ENCODE measurements at places on chromosomes 5 and 9. TPM values are rescaled to one million over a fixed set of nuclear protein-coding genes. Genes with fewer than 3 reads are reported as not detected.

The PDE8B gene
- total RNA-seq = 0.18 TPM

The ADGRD2 gene
- not detected for total RNA-seq

The SNCAIP gene
- 0.84 TPM for total RNA-seq

The CDH18 gene
- total RNA-seq = not detected

The MCTP1 gene
- 45.9 TPM for total RNA-seq

The PCDHA1 gene
- total RNA-seq = not detected

The AQP3 gene
- 4.6 TPM for total RNA-seq

The SPINK4 gene
- total RNA-seq = not detected

The ANKRD31 gene
- total RNA-seq = 0.07 TPM

The ACTBL2 gene
- 11.6 TPM for total RNA-seq

The RNF180 gene
- total RNA-seq = 4.6 TPM

The TLX3 gene
- not detected for total RNA-seq

DNA sequence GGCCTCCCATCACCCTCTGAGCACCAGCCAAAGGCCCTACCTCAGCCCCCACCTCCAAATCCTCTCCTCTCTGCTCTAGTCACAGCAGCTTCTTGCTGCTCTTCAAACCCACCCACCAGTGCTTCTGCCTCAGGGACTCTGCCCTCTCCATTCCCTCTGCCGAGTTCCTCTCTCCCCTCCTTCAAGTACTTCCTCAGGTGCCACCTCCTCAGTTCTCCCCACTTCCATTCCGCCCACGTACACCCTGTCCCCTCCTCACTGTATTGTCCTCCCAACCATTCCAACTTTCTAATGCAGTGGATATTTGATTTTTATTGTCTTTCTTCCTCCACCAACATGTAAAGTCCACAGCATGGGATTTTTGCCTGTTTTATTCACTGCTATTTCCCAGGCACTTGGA lies 43.2 kb downstream of the C5orf15 start:
- no peak overlapping the region for H3K4me3 ChIP-seq
- peaks cover 29% of the 10 kb centered on the region for H3K4me1 ChIP-seq
- no peak for DNase-seq
- no peaks in the 10 kb centered on the region for H3K36me3 ChIP-seq
- no peaks in the 10 kb centered on the region for H3K27me3 ChIP-seq

GRCh38 chr5:179280095-179280490 lies 65.2 kb downstream of the ADAMTS2 start:
- no peaks in the 10 kb centered on the region for H3K27me3 ChIP-seq
- DNase-seq = no peak

DNA sequence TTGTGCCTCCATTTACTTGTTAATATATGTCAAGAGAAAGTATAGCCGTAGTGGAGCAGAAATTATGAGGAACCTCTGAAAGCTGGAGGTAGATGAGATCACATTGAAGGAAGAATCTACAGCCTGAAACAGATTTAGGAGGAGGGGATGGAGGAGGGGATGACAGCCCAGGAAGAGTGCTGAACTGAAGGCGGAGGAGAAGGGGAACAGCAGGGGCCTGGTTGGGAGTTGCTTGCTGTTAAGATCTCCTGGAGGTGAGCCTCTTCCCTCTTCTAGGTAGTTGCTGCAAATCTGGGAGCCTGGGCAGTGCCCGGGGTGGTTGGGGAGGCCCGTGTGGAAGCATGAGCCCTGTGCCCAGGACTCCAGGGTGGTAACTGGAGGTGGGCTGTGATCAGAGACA lies 111.8 kb upstream of the SEMA6A start:
- H3K27me3 ChIP-seq = no peaks in the 10 kb centered on the region
- no peaks in the 10 kb centered on the region for H3K4me1 ChIP-seq
- no peak overlapping the region for H3K27ac ChIP-seq
- no peak for DNase-seq
- no peak overlapping the region for H3K4me3 ChIP-seq

GRCh38 chr5:149887622-149888183 lies 56.9 kb downstream of the PDE6A start:
- peak overlapping the region; percentile 14 for H3K4me3 ChIP-seq
- peak overlapping the region; percentile 54 for H3K27ac ChIP-seq
- DNase-seq = peak; percentile 96
- no peaks in the 10 kb centered on the region for H3K27me3 ChIP-seq
- peaks cover 26% of the 10 kb centered on the region for H3K4me1 ChIP-seq

GRCh38 chr9:127977884-127978647 lies 2.7 kb downstream of the EEIG1 start:
- H3K36me3 ChIP-seq = no peaks in the 10 kb centered on the region
- H3K4me1 ChIP-seq = peaks cover 45% of the 10 kb centered on the region
- DNase-seq = peak; percentile 80
- H3K27ac ChIP-seq = no peak overlapping the region

DNA sequence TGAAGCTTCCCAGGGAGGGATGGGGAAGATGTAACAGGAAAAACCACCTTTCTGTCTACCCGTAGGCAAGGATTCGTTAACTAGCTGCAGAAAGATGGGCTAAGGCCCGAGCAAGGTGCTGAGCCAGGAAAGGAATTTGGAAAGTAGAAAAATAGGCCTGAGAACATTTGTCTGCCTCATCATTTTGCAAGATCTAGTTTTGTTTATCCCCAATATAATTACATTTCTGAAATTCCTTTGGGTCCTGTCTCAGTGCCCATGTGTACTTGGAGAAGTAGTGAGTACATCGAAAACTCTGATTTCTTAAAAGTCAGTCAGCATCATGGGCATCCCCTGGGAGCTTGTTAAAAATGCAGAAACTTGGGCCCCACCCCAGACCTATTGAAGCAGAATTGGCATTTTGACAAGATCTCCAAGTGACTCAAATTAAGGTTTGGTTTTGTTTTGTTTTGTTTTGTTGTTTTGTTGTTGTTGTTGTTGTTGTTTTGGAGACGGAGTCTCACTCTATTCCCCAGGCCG lies 52.1 kb upstream of the CEMIP2 start:
- H3K4me3 ChIP-seq = no peak overlapping the region
- no peaks in the 10 kb centered on the region for H3K4me1 ChIP-seq

DNA sequence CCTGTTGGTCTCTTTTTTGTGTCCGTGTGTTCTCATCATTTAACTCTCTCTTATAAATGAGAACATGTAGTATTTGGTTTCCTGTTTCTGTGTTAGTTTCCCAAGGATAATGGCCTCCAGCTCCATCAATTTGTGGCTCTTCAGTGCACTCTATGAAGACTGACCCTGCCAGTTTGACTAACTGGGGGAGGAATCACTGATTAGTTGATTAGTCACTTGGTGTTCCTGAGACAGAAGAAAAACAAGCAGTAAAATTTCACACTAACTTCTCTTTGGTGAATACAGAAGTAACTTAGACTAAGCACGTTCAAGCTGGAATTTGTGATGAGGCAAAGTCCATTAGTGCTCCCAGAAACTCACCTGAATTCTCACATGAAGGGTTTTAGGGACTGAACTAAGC lies 495.8 kb upstream of the RORB start:
- no peak overlapping the region for H3K27ac ChIP-seq
- no peaks in the 10 kb centered on the region for H3K27me3 ChIP-seq
- no peaks in the 10 kb centered on the region for H3K36me3 ChIP-seq
- peak; percentile 5 for DNase-seq
- no peaks in the 10 kb centered on the region for H3K4me1 ChIP-seq
- H3K4me3 ChIP-seq = no peak overlapping the region

GRCh38 chr5:143828710-143829109 lies 16.7 kb downstream of the HMHB1 start:
- DNase-seq = no peak
- no peaks in the 10 kb centered on the region for H3K27me3 ChIP-seq
- no peaks in the 10 kb centered on the region for H3K4me1 ChIP-seq

- H3K4me3 ChIP-seq = no peak overlapping the region
- DNase-seq = no peak
- H3K27ac ChIP-seq = no peak overlapping the region
- H3K4me1 ChIP-seq = peaks cover 14% of the 10 kb centered on the region
- H3K27me3 ChIP-seq = no peaks in the 10 kb centered on the region
These were observed 17.2 kb upstream of the DPM2 start for GRCh38 chr9:127954831-127955293.

- no peaks in the 10 kb centered on the region for H3K4me1 ChIP-seq
- no peak overlapping the region for H3K27ac ChIP-seq
- no peak for DNase-seq
- H3K4me3 ChIP-seq = no peak overlapping the region
- no peaks in the 10 kb centered on the region for H3K27me3 ChIP-seq
- no peaks in the 10 kb centered on the region for H3K36me3 ChIP-seq
These were observed 29.9 kb downstream of the ACSL6 start for GRCh38 chr5:131981516-131981915.

GRCh38 chr9:93673839-93674334 lies 97.5 kb downstream of the PHF2 start:
- no peaks in the 10 kb centered on the region for H3K36me3 ChIP-seq
- H3K4me3 ChIP-seq = no peak overlapping the region
- no peak overlapping the region for H3K27ac ChIP-seq
- no peaks in the 10 kb centered on the region for H3K4me1 ChIP-seq

- no peaks in the 10 kb centered on the region for H3K4me1 ChIP-seq
- DNase-seq = peak; percentile 48
These were observed 31.6 kb downstream of the TMEM161B start for GRCh38 chr5:88236866-88237642.

GRCh38 chr9:100112677-100113336 lies 13.8 kb downstream of the INVS start:
- H3K36me3 ChIP-seq = peaks cover 4% of the 10 kb centered on the region
- no peak overlapping the region for H3K27ac ChIP-seq
- no peak overlapping the region for H3K4me3 ChIP-seq
- peaks cover 10% of the 10 kb centered on the region for H3K4me1 ChIP-seq
- DNase-seq = no peak
- no peaks in the 10 kb centered on the region for H3K27me3 ChIP-seq

GRCh38 chr5:56018832-56019231 lies 24.1 kb upstream of the IL6ST start:
- no peak for DNase-seq
- H3K27ac ChIP-seq = no peak overlapping the region
- no peaks in the 10 kb centered on the region for H3K4me1 ChIP-seq
- no peaks in the 10 kb centered on the region for H3K27me3 ChIP-seq

DNA sequence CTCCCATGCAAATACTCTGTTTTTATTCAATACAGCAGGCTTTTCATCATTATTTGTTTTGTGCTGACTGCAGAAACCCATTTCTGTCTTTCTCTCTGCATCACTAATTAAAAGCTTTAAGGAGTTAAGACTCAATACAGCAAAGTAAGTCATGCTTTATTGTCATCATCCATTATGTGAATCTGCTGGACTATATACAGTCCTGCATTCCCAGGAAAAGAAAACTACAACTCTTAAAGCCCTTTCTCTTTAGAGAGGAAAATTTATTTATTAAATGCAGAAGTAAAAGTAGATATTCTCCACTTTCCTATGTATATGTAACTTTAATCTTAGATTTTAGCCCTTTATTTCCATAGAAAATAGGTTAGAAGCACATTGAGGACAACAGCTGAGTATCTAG lies 706.6 kb upstream of the RGMB start:
- H3K4me1 ChIP-seq = no peaks in the 10 kb centered on the region
- no peaks in the 10 kb centered on the region for H3K36me3 ChIP-seq
- DNase-seq = no peak
- H3K27ac ChIP-seq = no peak overlapping the region
- no peak overlapping the region for H3K4me3 ChIP-seq

DNA sequence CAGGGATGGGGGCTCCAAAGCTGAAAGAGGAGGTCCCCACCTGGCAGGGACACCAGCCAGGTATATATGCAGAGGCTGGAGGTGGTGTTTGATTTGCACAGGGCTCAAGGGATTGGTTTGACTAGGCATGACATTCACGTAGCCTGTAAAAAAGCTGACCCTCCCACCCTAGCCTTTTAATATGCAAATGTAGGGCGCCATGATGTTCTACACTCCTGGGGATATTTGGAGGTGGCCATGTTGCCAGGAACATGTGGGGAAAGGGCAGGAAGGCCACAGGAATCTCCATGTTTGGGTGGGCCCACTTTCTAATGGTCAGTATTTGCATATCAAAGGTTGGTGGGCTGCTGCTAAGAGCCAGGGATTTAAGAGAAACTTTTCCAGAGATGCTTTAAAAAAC lies 12.0 kb upstream of the THG1L start:
- peaks cover 12% of the 10 kb centered on the region for H3K4me1 ChIP-seq
- no peaks in the 10 kb centered on the region for H3K27me3 ChIP-seq
- no peak overlapping the region for H3K27ac ChIP-seq
- no peaks in the 10 kb centered on the region for H3K36me3 ChIP-seq

DNA sequence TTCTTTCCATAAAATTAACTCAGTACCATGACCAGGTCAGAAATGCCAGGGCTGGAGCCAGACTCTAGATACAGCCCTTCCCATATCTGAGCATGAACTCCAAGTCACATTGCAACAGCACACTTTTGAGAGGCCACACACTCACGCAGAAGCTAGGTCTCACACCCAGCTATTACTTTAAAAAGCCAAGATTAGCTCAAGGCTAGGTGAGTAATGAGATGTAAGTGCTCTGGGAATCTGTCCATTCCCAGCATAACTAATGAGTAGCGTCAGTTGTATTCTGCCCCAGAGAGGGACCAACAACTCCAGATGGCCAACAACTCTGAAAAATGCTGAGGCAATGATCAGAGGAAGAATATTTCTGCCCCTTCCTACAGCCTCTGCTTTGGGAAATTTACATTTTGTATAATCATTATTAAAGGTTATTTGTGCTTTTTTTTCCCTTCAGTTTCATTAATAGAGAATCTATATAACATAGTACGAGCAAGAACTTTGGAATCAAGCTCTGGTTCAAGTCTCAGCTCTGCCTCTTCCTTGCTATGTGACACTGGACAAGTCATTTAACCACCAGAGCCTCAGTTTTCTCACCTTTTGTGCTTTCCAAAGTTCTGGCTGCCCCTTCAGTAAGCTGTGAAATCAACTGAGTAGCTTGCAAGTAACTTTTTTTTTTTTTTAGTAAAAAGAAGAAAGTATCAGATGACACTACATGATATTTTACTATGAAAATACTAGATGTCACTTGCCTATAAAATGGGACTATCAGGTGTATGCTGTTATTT lies 118.3 kb downstream of the NR6A1 start:
- peaks cover 22% of the 10 kb centered on the region for H3K4me1 ChIP-seq
- no peak overlapping the region for H3K4me3 ChIP-seq
- peak; percentile 99 for DNase-seq
- peak overlapping the region; percentile 66 for H3K27ac ChIP-seq
- no peaks in the 10 kb centered on the region for H3K36me3 ChIP-seq
- H3K27me3 ChIP-seq = no peaks in the 10 kb centered on the region

GRCh38 chr9:93132946-93133680 lies 938 bp downstream of the NINJ1 start:
- H3K4me1 ChIP-seq = peaks cover 20% of the 10 kb centered on the region
- peak overlapping the region; percentile 70 for H3K4me3 ChIP-seq
- H3K27ac ChIP-seq = peak overlapping the region; percentile 69
- no peaks in the 10 kb centered on the region for H3K36me3 ChIP-seq

GRCh38 chr9:123445981-123446610 lies 90.1 kb downstream of the CRB2 start:
- no peak overlapping the region for H3K4me3 ChIP-seq
- H3K36me3 ChIP-seq = no peaks in the 10 kb centered on the region
- H3K27ac ChIP-seq = no peak overlapping the region
- no peaks in the 10 kb centered on the region for H3K27me3 ChIP-seq
- DNase-seq = peak; percentile 72

Measured in astrocyte (in vitro differentiated cells and primary cell).